ENCODE measurements at places on chromosomes 2 and 18.

- DNase-seq = no peak
Measured at GRCh38 chr2:8491296-8492027, 190.4 kb upstream of the ID2 start.

DNA sequence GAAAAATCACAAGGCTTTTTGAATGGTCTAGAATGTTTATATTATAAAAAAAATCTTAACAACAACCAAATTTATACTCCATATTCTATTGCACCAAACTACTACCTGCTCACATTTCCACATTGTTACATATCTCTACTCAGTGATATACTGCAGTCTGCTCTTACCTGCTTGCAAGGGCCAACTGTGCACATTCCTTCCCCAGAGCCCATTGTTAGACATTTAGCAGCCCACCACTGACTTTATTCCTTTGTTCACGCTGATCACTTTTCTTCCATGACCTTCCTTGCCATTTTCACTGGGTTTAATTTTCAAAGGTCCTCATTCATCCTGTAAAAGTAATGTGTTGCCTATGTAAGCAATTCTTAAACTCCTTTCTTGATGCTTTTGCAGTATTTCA, 109.7 kb upstream of the KCNJ3 start:
- no peak for DNase-seq

- DNase-seq = no peak
Measured at GRCh38 chr2:21820271-21820670, 696.5 kb downstream of the TDRD15 start.

DNA sequence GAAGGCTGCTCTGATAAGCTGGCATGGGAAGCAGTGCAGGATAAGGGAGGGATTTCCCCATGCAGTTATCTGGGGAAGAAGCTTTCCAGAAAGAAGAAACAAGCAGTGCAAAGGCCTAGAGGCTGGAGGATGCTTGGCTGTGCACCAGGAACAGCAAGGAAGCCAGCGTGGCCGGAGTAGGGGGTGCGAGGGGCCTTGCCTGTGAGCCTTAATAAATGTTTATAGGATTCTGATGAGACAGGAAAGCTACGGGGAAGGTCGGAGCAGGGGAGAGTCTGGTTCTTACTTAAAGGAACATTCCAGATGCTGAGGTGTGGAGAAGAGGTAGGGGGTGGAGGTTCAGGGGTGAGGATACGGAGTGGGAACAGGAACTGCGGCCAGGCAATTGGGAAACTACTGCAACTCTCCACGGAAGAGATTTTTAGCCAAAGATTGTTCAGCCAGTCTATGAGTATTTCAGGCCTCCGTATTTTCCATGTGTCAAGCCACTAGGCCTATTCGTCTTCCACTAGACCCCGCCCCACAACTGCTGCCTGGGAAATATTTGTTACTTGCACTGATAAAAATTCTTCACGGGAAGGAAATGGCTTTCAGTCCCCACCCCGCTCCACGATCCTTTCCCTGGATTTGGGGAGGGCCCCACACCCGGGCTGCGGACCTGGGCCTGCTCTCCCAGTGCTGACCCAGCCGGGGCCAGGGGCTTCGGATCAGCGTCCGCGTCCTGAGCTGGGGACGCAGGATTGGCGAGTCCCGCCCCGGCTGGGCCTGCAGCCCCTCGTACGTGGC, 516 bp downstream of the EIF2AK2 start:
- peak; percentile 20 for DNase-seq

DNA sequence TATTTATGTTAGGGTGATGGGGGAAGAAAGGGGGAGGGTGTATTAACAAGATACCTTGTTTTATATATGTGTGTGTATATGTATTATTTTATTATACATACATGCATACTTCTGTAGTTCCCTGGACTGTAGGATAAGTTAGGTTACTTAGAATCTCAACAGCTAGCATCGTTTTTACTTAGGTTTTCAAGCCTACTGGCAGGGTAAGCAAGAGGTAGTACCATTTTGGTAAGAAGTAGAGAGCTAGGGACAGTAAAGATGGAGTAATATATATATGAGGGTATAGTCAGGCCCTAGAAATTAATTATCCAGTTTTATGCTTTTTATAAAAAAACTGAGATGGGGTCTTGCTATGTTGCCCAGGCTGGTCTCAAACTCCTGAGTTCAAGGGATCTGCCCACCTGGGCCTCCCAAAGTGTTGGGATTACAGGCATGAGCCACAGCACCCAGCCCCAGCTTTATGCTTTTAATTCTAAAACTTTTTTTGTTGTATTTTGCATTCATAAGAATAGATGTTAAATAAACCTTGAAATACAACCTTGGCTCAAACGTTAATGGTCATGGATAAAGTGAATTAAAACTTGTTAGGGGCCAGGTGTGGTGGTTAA, 13.2 kb downstream of the MSH6 start:
- DNase-seq = no peak

- DNase-seq = no peak
Measured at GRCh38 chr2:225052703-225053102, 10.4 kb upstream of the DOCK10 start.

DNA sequence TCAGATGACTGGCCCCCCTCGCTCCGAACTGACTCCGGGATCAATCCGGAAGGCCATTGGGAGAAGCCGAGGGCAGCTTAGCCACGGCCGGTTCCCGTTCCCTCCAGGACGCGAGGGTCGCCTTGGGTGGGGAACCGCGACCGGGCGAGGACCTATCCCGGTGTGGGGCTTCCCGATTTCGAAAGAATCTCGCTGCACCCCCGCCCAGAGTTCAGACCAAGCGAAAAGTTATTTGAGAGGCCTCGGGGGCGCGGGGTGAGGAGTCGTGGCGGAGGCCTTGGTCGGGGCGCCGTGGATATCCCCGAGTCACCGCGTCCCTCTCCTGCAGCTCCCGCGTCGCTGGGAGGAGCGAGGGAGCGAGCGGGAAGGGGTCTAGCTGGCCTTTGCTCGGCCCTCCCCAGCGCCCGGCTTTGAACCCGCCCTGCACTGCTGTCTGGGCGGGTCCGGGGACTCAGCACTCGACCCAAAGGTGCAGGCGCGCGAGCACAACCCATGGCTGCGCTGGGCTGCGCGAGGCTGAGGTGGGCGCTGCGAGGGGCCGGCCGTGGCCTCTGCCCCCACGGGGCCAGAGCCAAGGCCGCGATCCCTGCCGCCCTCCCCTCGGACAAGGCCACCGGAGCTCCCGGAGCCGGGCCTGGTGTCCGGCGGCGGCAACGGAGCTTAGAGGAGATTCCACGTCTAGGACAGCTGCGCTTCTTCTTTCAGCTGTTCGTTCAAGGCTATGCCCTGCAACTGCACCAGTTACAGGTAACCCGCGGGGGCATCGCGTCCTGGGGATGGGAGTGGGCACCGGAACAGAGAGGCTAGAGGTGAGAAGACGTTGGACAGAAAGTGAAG, at the start of gene CYP27A1:
Gene CYP27A1, plus strand, starts transcription at position 457 of the 837 bp plus-strand sequence. Its CDS starts 36 bp downstream, at position 493.
- DNase-seq = no peak

DNA sequence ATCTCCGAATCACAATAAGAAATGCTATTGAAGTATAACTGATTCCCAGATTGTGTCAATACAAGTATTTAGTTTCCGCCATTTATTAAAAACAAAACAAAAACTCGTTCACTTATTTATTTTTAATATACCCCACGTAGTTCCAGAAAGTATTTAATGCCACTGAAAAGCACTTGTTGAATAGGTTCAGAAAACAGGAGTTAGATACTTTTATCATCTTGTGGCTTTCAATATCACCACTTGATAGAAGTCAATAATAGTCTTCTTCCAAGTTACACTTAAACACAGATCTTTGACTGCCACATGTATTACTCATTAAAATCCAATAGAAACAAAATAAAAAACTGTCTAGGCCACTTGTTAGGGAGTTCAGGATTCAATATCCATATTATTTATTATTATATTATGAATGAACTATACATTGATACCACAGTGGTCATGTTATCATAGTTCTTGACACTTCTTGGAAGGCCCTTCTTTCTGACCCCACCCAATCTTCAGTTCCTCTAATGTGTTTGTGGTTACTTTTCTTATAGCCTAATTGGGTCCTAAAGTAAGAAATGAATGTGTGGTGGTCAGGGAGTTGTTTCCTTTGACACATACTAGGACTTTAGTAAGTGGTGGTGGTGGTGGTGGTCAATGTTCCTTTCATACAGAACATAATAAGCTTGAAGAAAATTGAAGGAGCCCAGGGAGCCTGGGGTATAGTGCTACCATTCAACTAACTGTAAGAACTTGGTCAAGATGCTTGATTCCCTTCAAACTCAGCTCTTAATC, 221.3 kb upstream of the ITGA4 start:
- DNase-seq = no peak

- DNase-seq = no peak
Measured at GRCh38 chr2:233142355-233142897, 82.3 kb downstream of the INPP5D start.

GRCh38 chr2:139992711-139993345, 1212.6 kb upstream of the NXPH2 start:
- DNase-seq = no peak

GRCh38 chr2:54949431-54949830, 100.8 kb downstream of the RTN4 start:
- DNase-seq = no peak

GRCh38 chr2:204226305-204226880, 289.8 kb downstream of the ICOS start:
- no peak for DNase-seq

DNA sequence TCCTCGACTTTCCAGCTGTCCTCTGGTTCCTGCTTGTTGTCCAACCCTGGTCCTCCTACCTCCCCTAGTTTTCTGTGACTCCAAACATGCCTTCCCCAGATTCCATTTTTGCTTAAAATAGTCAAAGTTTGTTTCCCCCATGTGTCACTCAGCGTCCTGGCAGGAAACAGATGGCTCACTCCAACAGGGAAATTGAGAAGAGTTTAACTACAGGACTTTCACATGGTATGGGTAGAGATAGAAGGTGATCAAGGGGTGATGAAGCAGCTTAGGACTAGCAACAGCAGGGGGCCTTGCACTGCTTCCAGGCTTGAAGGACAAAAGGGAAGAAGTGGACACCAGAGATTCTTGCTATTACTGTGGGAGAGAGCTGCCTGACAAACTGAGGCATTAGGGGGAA, 6.1 kb upstream of the CUL3 start:
- no peak for DNase-seq

GRCh38 chr18:58670404-58671110, 708 bp upstream of the MALT1 start:
- DNase-seq = no peak

DNA sequence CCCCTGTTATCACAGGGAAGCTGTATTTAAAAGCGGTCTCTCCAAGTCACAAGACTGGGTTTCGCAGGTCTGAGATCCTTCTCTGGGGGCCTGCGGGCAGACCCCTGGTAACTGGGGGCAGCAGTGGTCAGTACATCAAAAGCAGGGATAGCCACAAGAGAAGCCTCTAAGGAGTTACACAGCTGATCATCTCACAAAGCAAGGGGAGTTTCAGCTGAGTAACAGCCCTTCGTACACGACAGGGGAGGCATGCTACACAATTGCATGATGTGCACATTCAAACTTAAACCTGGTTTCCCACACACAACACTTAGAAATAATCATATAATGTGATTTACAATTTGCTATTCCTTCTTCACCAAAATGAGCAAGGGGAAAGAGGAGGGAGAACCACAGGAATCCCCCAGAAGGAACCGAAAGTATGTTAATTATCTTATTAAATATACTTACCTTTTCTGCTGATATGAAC, 87.5 kb downstream of the TMEM131 start:
- DNase-seq = no peak

DNA sequence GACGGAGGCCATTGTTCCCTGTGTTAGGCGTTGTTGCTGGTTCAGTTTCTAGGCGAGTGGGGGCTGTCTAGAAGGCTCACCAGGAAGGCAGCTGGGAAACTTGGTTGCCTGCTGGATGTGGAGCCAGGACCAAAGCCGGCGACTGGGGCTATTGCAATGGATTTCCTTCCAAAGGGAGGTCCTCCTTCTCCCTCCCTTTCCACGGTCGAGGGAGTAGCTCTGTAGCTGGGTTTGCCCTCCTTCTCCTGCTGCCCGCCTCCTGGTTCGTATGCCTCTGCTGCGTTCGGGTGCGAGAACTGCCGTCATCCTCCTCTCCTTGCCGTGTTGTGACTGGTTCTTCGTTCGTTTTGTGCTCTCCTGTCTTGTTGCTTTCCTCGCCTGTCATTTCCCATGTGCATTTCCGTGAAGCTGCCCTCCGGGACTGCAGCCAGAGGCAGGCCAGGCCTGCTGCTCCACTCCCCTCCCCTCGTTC, 203.4 kb downstream of the NEDD4L start:
- no peak for DNase-seq

DNA sequence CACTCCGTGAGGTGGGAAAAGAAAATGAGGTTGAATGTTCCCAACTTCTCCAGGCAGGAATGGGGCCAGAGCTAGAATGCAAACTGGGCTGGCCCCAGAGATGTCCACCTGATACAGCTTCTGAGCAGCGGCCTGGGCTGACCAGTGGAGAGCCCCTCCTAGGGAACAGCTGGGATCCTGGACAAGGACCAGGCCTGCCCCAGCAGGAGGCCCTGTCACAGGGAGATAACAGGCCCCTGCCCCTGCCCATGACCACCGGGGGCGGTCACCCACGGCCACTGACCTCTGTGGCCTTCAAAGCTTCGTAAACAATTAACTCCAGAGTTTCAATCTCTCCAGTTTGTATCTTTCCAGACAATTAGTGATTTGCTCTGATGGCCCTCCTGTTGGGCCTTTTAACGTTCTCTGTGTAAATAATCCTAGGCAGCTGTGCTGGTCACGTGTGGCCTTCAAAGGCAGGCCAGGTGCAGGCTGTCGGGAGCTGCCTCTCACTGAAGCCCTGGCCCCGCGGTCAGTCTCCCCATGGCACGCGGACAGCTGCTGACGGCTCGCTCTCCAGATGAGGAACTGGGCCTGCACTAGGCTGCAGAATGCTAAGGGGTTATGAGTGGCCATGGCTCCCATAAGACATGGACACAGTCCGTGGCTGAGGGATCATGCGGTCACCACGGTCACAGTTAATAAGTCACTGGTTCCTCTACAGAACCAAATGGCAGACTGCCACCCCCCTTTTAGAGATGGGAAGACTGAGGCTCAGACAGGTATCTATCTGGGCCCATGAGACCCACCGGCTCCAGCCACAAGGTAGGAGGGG, 9.2 kb downstream of the HS6ST1 start:
- DNase-seq = no peak

DNA sequence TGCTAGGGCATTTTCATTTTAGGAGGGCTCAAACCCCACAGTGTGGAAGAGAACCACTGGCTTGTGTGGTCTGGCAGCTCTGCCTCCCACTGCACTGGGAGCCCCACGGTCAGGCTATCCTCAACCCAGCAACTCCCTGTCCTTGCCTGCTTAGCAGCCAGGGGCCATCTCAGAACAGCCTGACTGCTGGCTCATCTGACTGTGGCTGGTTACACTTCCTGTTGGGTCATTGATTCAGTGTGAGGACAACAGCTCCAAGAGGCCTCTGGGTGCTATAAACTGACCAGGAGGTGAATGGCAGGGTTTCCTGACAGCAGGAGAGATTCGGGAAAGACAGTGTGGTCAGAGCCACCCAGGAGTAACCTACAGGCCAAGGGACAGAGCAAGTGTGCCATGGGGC, 40.1 kb downstream of the AMER3 start:
- DNase-seq = no peak

DNA sequence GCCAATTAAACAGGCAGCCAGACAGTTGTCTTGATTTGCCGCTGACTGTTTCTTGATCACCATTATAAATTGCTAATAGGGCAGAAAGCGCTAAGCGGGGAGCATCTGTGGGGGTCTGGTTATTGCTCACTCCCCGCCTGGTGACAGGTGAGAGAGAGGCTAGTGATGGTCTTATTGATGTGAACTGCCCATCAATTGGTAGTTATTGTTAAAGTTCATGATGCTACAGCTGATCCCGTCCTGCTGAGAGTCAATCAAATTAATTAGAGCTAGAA, 148.5 kb downstream of the LNPK start:
- DNase-seq = no peak

- no peak for DNase-seq
Measured at GRCh38 chr2:54336136-54336976, 80.3 kb upstream of the TSPYL6 start.

All from stimulated activated CD4-positive, alpha-beta T cell treated with anti-CD3 and anti-CD28 coated beads, Interleukin-4, amount 100 ng/mL, for 48 hours (primary cell).